Pancreas (tissue), 10 donors: ENCODE measurements at places on chromosomes 7 and 10. TPM values are rescaled to one million over a fixed set of nuclear protein-coding genes. Genes with fewer than 3 reads are reported as not detected.
A peak's percentile ranks its signal among the peaks of the same experiment; 100 is the strongest.

DNA sequence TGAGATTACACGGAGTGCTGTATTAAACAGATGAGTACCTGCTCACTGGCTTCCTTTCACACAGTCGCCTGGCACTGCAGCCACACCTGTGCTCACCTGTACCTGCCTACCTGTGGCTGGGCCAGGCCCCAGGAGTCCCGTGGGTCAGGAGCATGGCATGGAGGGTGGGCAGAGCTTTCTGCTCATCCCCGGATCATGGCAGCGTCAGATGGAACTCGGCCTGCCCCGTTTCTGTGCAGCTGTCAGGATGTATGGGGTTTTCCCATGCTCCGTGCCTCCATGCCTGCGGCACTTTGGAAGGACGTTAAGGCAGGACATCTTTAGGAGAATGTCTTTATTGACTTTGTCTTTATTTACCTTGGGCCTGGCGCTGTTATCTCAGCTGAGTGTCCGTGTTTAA, 112.2 kb downstream of the MGMT start:
- H3K27me3 ChIP-seq, result no peaks in the 10 kb centered on the region
- H3K4me1 ChIP-seq, result no peaks in the 10 kb centered on the region
- H3K27ac ChIP-seq, result no peak overlapping the region
- no peaks in the 10 kb centered on the region for H3K36me3 ChIP-seq
- no peak for DNase-seq
- no peak overlapping the region for H3K4me3 ChIP-seq

LIPN gene
- total RNA-seq, result not detected

DNA sequence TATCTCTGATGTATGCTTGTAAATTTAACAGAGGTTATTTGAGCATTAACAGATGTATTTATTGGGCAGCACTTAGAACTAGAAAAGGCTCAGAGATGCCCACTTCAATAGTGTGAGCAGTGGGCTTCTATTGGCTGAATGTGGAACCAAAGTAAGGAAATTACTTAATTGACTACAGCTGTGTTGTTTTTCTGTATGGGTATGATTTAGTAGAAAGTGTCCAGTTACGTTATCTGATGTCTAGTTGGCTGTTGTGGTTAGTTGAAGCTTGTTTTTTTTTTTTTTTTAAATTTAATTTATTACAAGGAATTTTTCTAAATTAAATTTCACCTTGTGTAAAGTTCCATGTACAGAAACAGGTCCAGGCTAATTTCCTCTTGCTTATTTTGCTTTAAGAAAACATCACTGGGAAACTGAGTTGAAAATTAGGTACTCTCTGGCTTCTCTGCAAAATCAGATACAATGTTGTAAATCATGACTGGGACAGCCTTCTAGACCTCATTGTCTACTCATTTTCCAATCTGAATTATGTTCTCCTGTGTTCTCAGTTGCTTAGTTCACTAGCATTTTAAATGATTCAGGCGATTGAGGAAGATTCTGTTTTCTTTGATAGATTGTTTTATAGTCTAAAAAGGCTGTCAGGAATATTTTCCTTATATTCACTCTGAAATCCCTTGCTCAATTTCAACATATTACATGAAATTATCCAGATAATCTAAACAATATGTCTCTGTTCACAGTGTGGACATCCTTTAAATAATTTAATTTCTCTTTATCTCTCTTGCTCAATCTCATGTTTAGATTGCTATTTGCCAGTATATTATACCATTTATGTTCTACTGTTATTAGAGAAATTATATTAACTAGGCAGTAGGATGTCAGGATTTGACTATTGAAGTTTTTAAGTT, 53.0 kb downstream of the PHF14 start:
- no peaks in the 10 kb centered on the region for H3K36me3 ChIP-seq
- H3K27me3 ChIP-seq, result no peaks in the 10 kb centered on the region
- no peak for DNase-seq
- H3K4me1 ChIP-seq, result no peaks in the 10 kb centered on the region

DNA sequence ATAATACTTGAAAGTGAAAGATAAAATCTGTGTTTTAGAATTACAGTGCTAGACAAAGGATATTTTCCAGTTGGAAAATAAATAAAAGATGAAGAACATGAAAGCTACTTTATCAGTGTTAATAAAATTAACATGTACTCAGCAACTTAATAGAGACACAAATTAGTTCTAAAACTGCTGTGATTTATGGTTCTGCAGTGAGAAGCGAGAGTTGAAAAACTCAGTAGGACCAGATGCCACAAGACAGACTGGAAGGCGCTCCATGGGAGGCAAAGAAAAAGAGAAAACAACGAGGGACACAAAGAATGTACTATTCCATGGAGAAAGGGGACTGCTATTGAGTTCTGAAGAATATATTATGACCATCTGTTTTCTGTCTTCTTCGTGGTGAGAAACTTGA, 590.4 kb downstream of the PHTF2 start:
- H3K27me3 ChIP-seq, result no peaks in the 10 kb centered on the region
- DNase-seq, result no peak
- no peak overlapping the region for H3K27ac ChIP-seq
- H3K4me3 ChIP-seq, result no peak overlapping the region
- no peaks in the 10 kb centered on the region for H3K36me3 ChIP-seq

- H3K36me3 ChIP-seq, result no peaks in the 10 kb centered on the region
- H3K27me3 ChIP-seq, result no peaks in the 10 kb centered on the region
- no peak for DNase-seq
- H3K27ac ChIP-seq, result no peak overlapping the region
- no peaks in the 10 kb centered on the region for H3K4me1 ChIP-seq
- no peak overlapping the region for H3K4me3 ChIP-seq
Measured at GRCh38 chr10:50260791-50261281, 9.5 kb upstream of the ASAH2 start.

DNA sequence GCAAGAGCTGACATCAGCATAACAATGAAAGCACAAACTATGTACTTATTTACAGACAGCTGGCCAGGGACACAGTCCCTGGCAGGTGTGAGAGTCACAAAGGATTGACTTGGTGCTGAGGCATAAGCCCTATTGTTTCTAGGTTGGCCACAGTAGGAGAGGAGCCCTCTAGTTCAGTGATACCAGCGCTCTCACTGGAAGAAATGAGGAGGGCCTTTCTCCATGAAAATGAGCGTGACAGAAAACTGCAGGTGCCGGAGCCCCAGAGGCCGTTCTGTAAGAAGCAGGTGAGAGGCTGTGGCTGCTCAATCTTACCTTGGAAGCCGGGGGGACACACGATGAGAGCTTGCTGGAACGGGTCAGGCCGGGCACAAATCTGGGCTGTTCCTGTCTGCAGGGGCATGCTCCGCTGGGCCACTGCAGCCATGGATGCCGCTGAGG, 90.5 kb downstream of the CLEC2L start:
- H3K27ac ChIP-seq, result no peak overlapping the region
- H3K4me3 ChIP-seq, result no peak overlapping the region
- H3K27me3 ChIP-seq, result no peaks in the 10 kb centered on the region

VWA2 gene
- 5.7 TPM for total RNA-seq

TEX47 gene
- not detected for total RNA-seq

- H3K4me1 ChIP-seq, result no peaks in the 10 kb centered on the region
- no peak for DNase-seq
- no peaks in the 10 kb centered on the region for H3K36me3 ChIP-seq
- H3K4me3 ChIP-seq, result no peak overlapping the region
- no peaks in the 10 kb centered on the region for H3K27me3 ChIP-seq
- H3K27ac ChIP-seq, result no peak overlapping the region
Measured at GRCh38 chr7:117285826-117286225, 37.0 kb downstream of the WNT2 start.

ITPRIP gene
- total RNA-seq, result 2.8 TPM

RAB19 gene
- total RNA-seq, result 10.7 TPM

DNA sequence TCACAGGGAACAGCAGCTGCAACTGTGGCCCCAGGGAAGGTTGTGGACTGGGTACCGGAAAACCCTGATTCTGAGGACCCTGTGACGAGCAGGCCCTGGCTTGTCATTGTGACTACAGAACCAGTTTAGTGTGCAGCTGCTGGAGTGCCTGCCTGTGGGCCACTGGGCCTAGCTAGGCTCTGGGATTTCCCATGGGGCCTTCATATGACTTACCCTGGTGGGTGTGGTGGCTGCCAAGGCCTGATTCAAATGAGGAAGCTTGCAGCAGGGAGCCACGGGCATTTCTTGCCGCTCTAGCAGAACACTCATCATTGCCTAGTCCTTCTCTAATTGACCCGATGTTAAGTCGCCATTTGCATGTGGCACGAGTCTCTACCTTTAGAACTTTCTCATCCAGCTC, 14.7 kb upstream of the CAMK2G start:
- peaks cover 20% of the 10 kb centered on the region for H3K4me1 ChIP-seq
- no peaks in the 10 kb centered on the region for H3K27me3 ChIP-seq
- H3K27ac ChIP-seq, result no peak overlapping the region

EVX1 gene
- total RNA-seq, result not detected

DNA sequence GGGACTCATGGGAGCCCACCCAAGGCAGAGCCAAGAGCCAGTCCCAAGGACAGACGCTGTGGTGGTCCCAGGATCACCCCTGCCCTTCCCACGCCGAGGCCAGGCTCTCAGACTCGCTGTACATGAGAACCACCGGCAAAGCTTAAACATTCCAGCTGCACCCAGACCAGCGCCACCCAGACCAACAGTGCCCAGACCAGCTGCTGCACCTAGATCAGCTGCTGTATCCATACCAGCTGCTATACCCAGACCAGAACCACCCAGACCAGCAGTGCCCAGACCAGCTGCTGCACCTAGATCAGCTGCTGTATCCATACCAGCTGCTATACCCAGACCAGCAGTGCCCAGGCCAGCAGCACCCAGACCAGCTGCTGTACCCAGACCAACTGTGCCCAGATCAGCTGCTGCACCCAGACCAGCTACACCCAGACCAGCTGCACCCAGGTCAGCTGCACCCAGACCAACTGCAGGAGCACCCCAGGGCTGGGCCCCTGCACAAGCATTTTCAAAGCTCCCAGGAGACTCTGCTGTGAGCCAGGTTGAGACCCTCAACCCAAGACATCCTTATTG, 47.9 kb upstream of the CNPY1 start:
- DNase-seq, result no peak
- H3K27me3 ChIP-seq, result no peaks in the 10 kb centered on the region
- H3K4me1 ChIP-seq, result peaks cover 12% of the 10 kb centered on the region
- H3K27ac ChIP-seq, result no peak overlapping the region

GRCh38 chr7:127997226-127997922, 33.9 kb downstream of the LRRC4 start:
- no peaks in the 10 kb centered on the region for H3K36me3 ChIP-seq
- DNase-seq, result no peak
- H3K4me3 ChIP-seq, result no peak overlapping the region
- H3K27ac ChIP-seq, result no peak overlapping the region

HDAC9 gene
- total RNA-seq, result 2.4 TPM

DNA sequence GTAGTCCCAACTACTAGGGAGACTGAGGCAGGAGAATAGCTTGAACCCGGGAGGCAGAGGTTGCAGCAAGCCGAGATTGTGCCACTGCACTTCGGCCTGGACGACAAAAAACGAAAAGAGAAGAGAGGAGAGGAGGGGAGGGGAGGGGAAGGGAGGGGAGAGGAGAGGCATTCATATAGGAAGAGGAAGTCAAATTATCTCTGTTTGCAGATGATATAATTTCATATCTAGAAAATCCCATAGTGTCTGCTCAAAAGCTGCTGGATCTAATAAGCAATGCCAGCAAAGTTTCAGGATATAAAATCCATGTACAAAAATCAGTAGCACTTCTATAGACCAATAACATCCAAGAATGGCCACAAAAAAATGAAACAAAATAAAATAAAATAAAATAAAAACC, 120.3 kb downstream of the LMBR1 start:
- no peak overlapping the region for H3K4me3 ChIP-seq
- H3K36me3 ChIP-seq, result no peaks in the 10 kb centered on the region
- H3K4me1 ChIP-seq, result no peaks in the 10 kb centered on the region
- H3K27ac ChIP-seq, result no peak overlapping the region
- H3K27me3 ChIP-seq, result no peaks in the 10 kb centered on the region
- no peak for DNase-seq

SNX10 gene
- 6.5 TPM for total RNA-seq

DNA sequence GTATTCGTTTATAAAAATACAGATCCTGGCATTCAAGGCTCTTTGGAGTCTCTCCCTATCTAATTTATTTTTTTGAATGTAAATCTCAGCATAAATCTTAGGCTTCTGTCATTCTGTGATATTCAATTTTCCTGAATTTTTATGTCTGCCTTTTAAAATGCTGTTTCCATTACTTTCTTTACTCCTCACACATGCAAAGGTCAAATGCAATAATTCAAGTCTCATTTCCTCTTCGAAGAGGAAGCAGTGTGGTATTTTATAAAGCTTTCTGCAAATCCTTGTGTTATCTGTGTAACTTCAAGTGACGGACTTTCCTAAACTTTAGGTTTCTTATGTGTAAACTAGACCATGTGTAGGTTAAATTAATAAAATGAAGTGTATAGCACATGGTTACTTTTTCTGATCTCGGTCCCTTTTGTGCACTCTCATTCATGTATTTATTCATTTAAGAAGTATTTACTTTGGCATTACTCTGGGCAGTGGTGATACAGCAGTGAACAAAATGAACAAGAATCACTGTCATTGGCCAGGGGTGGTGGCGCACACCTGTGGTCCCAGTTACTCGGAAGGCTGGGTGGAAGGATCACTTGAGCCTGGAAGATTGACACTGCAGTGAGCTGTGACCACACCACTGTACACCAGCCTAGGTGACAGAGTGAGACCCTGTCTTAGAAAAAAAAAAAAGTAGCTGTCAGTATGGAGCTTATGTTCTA, 332.2 kb downstream of the EXOC4 start:
- H3K27ac ChIP-seq, result no peak overlapping the region
- no peak overlapping the region for H3K4me3 ChIP-seq
- H3K4me1 ChIP-seq, result no peaks in the 10 kb centered on the region
- no peak for DNase-seq
- no peaks in the 10 kb centered on the region for H3K36me3 ChIP-seq

SPDYE1 gene
- total RNA-seq, result not detected

- H3K27me3 ChIP-seq, result no peaks in the 10 kb centered on the region
- DNase-seq, result no peak
- H3K4me1 ChIP-seq, result no peaks in the 10 kb centered on the region
- H3K36me3 ChIP-seq, result no peaks in the 10 kb centered on the region
Measured at GRCh38 chr10:123517426-123517825, 148.7 kb upstream of the GPR26 start.

PDE1C gene
- 1.2 TPM for total RNA-seq

- no peaks in the 10 kb centered on the region for H3K27me3 ChIP-seq
- no peak for DNase-seq
- H3K27ac ChIP-seq, result no peak overlapping the region
- no peaks in the 10 kb centered on the region for H3K4me1 ChIP-seq
Measured at GRCh38 chr10:23238015-23238414, 45.9 kb downstream of the PTF1A start.

- H3K36me3 ChIP-seq, result no peaks in the 10 kb centered on the region
- H3K27me3 ChIP-seq, result no peaks in the 10 kb centered on the region
- peak overlapping the region; percentile 92 for H3K27ac ChIP-seq
Measured at GRCh38 chr7:20220921-20221547, 3.9 kb upstream of the MACC1 start.

PRLHR gene
- 0.63 TPM for total RNA-seq

DNA sequence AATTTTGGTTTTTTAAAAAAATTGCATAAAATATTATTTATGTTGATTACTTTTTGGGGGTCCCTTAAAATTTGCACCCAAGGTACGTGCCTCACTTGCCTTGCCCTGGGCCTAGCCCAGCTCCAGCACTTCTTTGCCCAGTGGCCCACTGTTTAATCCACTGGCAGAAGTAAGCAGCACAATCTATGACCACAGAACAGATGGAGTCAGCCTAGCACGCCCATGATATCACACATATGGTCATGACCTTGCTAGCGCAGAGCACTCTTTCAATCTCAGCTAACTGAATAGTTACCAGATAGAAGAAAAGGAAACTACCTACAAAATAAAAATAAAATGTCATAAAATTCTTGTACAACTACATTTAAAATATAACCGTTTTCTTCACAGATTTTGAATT, 5.6 kb downstream of the OGA start:
- no peak overlapping the region for H3K27ac ChIP-seq
- no peak overlapping the region for H3K4me3 ChIP-seq
- peaks cover 30% of the 10 kb centered on the region for H3K36me3 ChIP-seq
- H3K4me1 ChIP-seq, result peaks cover 10% of the 10 kb centered on the region
- DNase-seq, result no peak
